ENCODE measurements at places on chromosomes 6 and 20.

DNA sequence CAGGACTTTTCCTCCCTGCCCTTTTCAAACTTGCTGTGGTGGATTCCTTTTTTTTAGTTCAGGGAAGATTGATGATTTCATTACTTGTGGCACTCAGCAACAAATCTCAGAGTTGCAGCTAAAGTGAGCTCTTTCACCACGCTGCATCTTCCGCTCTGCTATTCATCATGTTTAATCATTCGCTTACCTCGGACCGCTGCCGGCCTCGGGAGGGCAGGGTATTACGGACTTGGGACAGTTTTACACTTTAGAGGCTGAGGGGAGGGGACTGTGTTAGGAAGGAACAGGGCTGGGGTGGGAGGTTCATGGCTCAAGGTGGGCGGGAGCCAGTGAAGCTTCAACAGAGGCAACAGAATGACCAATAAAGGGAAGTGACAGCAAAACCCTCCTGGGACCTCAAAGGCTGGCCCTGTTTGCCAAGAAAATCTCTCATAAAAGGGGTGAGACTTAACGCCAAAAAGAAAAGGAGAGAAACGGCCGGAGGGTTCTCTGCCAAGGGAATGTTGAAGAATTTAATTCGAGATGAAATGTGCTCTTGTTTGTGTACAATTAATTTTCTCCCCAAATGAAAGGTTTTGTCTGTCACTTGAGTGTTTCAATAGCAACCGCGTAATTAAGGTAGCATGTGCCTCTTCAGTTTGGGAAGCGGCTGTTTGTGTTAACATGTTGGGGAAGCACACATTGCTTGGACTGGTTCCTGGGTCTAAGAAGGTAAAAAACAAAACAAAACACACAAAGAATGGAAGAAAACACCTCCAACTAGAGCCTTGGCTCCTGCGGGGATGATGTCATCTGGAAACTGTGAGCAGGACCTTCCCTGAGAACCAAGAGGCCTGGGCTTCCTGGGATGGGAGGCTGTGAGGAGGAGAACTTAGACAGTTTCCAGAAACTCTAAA, 72.5 kb upstream of the SULF2 start:
- DNase-seq, result no peak

- no peak for DNase-seq
These were observed 52.4 kb downstream of the ELOVL4 start for GRCh38 chr6:79894939-79895338.

- no peak for DNase-seq
These were observed 2.1 kb upstream of the ZNF451 start for GRCh38 chr6:57087916-57088315.

DNA sequence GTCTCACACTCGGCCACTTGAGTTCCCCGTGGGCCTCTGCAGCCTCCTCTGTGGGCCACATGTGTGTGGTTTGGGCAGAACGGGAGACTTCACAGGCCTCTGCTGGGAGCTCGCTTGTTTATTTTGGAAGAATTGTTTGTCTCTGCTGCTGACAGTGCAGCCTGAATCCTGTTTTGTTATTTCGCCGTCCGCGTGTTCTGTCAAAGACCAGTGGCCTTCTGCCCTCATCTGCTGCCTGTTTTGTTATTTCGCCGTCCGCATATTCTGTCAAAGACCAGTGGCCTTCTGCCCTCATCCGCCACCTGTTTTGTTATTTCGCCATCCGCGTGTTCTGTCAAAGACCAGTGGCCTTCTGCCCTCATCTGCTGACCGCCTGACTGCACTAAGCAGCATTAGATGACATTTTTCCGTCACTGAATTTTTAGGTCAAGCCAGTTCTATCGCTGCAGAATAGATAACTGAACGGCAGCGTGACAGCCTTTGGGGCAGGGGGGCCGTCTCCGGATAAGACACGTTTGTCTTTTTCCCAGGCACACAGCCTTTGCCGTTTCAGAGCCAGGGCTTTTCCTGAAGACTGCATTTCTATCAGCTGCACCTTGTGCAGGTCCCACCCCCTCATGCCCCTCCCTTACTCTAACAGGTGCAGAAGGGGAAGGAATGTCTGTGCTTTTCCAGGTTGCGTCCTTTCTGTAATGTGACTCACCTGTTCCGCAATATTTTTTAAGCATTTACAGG, 158.5 kb upstream of the AFDN start:
- DNase-seq, result no peak

GRCh38 chr20:57405236-57406016, 14.2 kb downstream of the RBM38 start:
- DNase-seq, result no peak

All from NCI-H2081 (cell line).